Naive thymus-derived CD8-positive, alpha-beta T cell (primary cell): ENCODE measurements at places on chromosomes 5 and 9.

DNA sequence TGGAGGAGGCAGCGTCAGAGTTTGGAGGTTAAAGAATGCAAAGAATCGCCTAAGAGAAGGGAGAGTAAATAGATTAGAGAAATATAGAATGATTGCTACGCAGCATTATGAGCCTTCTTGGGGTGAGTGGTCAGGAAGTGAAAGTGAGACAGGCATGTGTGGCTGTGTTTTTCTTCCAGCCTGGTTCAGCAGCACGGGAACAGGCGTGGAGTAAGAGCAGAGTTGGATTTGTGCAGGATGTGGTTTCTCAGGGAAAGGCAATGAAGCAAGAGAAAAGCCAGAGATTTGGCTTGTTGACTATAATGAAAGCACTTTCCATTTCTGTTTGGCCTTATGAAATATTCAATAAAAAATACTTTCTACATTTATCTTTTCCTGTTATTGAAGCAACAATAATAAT, 34.3 kb upstream of the FRMD3 start:
- no peak for DNase-seq

- DNase-seq, result no peak
These were observed 19.9 kb downstream of the IDNK start for GRCh38 chr9:83642793-83643192.

GRCh38 chr5:177419046-177419445, 7.4 kb upstream of the GRK6 start:
- DNase-seq, result no peak

DNA sequence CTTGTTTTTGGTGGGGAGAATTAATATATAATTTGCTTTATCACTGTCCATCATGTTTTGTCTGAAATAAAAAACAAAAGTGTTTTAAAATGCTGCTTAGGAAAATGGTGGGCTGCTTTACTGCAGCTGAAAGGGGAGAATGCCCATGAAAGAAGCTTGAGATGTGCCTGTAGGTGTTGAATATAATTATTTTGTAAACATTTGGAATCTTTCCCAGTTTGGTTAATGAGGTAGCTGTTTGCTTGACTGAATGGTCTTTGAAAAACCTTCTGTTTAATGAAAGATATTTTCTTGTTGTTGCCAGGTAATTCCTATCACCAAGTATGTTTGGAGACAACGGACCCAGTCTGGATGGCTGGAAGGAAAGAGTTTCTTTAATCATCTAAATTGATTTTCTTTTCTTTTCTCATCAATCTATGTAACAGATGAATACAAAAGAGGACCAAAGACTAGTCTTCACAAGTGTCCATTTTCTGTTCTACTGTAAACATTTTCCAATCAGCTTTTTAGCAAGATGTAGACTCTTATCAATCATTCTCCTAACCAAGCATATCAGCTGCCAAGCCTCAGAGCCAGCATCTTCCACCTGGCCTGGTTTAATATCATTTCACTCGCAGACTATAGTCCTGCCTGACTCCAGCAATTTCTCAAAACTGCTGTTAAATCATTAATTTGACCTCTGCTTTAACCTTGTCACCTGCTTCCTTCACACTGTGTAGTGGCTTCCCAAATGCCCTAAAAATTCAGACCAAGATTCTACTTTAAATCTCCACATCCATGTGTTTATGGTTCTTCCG, 441.2 kb upstream of the CHD1 start:
- no peak for DNase-seq
